PC-9 (cell line): ENCODE measurements at places on chromosomes 11 and 22. TPM values are rescaled to one million over a fixed set of nuclear protein-coding genes. Genes with fewer than 3 reads are reported as not detected.

BDNF gene
- 5.4 TPM in 2 replicates for total RNA-seq

- DNase-seq: peak; percentile 1
These were observed 276.2 kb downstream of the METTL15 start for GRCh38 chr11:28384418-28384817.

GRCh38 chr11:105689631-105690030 is 79.8 kb downstream of the GRIA4 start:
- DNase-seq: no peak

DNA sequence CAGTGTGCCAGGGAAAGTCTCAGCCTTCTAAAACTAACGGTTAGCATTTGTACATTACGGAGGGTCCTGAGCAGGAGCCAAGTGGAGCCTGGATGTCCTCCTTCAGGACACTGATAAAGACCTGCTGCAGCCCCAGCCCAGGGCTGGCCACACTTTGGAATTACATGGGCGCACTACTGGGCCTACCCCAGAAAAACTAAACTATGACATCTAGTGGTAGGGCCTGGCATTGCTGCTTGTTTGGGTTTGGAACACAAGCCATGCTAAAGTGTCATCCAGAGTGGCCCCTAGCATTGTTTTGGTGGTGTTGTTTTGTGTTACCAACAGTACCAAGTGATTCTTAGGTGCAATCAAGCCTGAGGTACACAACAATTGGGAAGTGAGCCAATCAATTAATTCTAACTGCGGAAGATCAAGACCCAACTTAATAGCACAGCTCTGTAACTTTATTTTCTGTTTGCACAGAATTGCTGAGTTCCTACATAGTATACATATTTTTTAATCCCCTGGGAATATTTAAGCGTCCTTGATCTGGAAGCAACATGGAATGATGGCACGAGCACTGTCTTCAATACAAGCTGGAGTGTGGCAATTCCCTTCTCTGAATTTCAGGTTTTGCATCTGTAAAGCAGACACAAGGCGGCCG is 340.7 kb downstream of the LARGE1 start:
- no peak for DNase-seq

DNA sequence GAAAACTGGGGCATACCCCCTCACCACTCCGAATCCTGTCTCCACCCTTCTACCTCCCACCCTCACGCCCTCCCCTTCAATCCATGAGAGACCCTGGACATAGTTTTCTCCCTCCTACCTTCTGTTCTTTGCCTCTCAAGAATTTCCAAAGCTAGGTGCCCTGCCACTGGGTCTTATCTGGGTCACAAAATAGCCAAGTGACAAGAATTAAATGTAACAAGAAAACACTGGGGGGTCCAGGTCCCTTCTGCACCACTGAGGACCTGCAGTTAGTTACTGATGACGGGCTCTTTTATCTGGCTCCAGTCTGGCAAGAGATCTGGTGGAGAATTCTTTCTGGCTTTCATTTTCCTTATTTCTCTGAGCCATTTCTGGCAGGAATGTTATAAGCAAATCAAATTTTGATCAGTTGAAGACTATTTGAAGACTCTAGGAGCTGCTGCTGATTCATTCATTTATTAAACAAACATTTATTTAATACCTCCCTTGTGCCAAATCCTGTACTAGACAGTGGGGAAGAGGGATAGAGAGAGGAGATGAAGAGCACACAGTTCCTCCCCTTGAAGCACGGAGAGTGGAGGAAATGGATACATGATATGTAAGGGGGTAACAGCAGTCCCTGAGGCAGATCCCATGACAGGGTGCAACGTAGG is 135.2 kb downstream of the RRAS2 start:
- no peak for DNase-seq

GRCh38 chr11:33375688-33376311 is 118.6 kb downstream of the HIPK3 start:
- DNase-seq: no peak
